ENCODE measurements at places on chromosomes 16 and 17.

DNA sequence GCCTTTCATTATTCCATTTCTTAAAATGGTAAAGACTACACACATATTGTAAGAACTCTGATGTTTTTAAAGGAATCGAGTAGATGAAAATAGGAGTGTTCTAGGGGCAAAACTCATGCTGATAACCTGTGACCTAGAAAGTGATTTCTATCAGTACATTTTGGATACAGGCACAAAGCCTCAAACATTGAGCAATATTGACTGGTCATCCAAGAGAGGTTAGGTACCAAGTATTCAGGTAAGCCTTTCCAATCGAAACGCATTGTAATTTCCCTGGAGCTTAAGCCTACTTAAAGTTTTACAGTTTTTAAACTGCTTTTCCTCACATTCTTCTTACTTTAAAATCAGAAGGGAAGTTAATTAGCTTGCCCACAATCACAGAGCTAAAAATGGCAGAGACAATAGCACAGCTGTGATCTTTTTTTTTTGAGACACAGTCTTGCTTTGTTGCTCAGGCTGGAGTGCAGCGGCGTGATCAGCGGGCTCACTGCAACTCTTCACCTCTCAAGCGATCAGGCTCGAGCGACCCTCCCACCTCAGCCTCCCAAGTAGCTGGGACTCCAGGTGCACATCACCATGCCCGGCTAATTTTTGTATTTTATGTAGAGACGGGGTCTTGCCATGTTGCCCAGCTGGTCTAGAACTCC, 3.3 kb downstream of the GOT2 start:
- DNase-seq, result no peak

DNA sequence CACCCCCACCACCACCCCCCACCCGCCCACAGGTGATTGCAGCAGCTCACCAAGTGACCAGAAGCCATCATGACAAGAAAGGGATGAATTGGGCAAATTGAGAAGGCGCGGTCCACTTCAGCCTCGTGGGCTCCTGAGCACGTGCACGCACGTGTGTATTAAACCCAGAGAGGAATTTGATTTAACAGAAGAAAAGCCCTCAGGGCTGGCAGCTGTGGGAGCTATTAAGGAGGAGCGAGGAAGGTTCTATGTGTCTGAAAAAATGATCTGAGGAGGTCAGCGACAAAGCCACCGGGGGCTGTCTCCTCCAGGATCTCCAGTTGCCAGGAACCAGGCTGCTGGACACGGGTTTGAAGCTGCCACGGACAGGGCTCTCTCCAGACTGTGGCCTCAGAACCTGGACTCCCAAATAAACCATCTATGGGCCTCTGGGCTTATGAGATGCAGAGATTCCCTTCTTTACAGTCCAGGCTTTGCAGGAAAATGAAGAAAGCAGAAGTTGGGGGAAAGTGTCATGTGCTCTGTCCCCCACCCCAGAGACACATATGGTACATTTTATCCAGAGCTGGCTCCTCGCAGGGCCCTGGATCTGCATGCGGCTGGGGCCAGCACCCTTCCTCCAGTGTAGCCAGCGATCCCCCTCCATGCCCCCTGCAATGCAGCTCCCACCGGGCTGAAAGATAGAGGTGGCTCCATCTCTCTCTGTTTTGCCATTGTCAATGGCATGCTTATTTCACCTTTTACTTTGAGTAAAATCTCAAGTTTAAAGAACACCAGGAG, 219.7 kb upstream of the RPL38 start:
- DNase-seq, result no peak

GRCh38 chr16:55115506-55115905, 184.8 kb downstream of the IRX5 start:
- DNase-seq, result no peak

GRCh38 chr17:35377706-35378105, 4.3 kb upstream of the SLFN11 start:
- no peak for DNase-seq

- no peak for DNase-seq
These were observed at the start of gene ITGB3 for GRCh38 chr17:47253541-47254402. TSS of gene ITGB3 (plus strand) at chr17:47253827. CDS start at chr17:47253862, 35 bp downstream.

DNA sequence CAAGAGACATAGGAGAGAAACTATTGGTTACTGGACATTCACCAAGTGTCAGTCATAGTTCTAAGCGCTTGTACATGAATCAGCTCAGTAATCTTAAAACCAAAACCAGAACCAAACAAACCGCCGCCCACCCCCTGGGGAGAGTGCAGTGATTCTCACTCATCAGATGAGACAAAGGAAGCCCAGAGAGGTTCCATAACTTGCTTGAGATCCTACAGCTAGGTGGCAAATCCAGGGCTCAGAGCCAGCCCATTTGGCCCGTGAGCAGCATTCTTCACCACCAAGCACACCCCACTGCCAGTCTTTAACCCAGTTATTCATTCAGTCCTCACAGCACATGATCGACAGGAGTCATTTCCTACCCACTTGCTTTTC, 37.2 kb upstream of the RGS9 start:
- no peak for DNase-seq

- no peak for DNase-seq
These were observed 1.7 kb upstream of the APPBP2 start for GRCh38 chr17:60527701-60528100.

DNA sequence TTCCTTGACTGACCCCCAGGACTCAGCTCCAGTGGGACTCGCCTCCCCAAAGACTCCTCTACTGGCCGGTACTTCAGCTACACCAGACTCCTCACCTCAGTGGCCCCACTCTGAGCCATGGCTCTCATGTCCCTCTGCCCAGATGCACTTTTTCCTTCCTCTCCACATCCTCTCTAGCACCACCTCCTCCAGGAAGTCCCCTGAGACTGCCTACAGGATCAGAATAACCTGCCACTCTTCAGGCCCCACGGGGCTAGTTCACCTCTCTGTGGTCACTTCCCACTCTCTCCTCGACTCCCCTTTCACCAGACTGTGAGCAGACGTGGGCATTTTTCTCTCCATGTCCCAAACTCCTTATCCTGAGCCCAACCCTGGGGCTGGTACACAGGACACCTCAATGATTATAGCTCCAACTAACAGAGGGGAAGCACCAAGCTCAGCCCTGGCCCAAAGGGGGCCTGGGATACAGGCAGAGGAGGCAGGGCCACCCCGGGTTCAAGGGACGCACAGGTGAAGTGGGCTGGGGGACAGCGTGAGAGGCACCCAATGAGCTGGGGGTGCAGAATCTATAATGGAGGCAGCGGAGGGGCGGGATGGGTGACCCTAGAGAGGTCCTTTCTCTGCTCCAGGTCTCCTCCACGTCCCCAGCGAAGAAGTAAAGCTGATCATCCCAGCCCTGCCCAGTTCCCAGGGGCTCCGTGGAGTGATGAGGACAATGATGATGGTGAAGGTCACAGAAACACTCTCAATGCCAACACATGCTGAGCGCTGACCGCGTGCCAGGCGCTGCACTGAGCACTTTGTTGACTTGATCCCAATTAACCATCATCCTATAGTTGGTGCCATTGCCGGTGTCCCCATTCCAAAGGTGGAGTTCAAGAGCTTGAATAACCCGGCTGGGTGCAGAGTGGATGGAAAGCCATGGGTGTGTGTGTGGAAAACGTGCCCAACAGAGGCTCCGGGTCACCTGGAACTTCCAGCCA, 3.9 kb downstream of the TRPV3 start:
- DNase-seq, result no peak

DNA sequence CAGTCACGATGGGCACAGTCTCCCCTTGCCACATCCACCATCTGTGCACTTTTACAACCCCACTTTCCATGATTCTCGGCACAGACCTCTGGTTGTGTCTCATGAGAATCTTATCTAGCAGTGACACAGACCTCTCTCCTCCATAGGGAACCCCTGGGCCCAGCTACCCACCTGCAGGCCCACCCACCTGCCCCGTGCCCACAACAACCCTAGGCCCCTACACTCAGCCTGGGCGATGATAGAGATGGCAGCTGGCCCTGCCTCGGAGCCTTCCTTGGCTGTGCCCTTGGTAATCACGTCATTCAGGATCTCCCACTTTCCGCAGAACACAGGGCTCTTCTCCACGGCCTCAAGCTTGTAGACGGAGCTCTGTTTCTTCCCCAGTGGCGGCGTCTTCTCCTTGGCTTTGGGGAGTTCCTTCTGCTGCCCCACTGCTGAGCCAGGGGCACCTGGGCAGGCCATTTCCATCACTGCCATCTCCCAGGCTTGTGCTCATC, 26.5 kb downstream of the MAP3K14 start:
- no peak for DNase-seq

DNA sequence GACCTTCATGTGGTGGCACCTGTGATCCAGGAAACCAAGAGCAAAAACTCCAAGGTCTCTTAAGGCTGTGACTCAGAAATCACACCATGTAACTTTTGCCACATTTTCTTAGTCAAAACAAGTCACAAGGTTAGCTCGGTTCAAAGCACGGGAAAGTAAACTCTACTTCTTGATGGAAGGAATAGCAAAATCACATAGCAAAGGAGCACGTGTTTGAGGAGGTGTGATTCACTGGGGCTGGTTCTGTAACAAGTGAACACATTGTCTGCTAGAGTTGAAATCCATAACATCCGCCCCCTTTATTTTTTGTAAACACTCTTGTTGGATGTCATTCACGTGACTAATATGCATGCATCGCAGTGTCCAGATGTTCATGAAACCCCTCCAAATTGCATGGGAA, 415.0 kb upstream of the MAF start:
- DNase-seq, result no peak

- no peak for DNase-seq
These were observed 3.5 kb upstream of the RBBP6 start for GRCh38 chr16:24535827-24536226.

- DNase-seq, result no peak
These were observed 476.9 kb upstream of the CDH5 start for GRCh38 chr16:65889533-65889966.

DNA sequence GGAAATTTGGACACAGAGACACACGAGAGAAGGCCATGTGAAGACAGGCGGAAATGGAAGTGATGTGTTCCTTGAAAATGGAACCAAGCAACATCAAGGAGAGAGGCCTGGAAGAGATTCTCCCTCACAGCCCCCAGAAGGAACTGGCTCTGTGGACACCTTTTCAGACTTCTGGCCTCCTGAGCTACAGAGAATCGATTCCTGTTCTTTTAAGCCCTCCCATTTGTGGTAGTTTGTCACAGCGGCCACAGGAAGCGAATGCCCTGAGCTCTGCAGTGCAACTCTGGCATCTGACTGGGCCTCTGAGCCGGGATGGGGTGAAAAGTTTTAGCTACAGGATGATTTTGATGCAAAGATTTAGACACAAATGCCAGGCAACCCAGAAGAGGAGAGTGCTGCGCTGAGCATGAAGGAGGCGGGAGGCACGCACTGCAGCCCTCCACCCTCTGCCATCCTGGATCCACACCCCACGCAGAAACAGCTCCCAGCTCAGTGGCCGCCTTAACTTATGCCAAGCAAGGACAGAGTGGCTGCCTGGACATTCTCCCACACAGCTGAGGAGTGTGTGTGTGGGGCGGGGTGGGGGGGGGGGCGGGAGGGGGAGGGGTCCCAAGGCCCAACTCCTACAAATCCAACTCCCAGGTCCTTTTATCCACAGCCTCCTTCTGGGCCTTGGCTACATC, 2.2 kb downstream of the TIMP2 start:
- no peak for DNase-seq

DNA sequence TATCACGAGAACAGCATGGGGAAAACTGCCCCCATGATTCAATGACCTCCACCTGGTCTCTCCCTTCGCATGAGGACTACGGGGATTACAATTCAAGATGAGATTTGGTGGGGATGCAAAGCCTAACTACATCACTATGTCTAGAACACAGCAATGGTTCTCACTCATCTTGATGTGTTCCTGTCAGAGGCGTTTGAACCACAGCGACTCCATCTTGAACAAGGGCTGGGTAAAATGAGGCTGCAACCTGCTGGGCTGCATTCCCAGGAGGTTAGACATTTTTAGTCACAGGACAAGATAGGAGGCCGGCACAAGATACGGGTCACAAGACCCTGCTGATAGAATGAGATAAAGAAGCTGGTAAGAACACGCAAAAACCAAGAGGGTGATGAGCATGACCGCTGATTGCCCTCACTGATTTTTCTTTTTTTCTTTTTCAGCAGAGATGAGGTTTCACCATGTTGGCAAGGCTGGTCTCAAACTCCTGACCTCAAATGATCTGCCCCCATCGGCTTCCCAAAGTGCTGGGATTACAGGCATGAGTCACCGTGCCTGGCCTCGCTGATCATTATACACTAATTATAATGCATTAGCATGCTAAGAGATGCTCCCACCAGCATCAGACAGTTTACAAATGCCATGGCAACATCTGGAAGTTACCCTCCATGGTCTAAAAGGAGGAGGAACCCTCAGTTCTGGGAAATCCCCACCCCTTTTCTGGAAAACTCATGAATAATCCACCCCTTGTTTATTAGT, 3.0 kb upstream of the PPY start:
- DNase-seq, result no peak

DNA sequence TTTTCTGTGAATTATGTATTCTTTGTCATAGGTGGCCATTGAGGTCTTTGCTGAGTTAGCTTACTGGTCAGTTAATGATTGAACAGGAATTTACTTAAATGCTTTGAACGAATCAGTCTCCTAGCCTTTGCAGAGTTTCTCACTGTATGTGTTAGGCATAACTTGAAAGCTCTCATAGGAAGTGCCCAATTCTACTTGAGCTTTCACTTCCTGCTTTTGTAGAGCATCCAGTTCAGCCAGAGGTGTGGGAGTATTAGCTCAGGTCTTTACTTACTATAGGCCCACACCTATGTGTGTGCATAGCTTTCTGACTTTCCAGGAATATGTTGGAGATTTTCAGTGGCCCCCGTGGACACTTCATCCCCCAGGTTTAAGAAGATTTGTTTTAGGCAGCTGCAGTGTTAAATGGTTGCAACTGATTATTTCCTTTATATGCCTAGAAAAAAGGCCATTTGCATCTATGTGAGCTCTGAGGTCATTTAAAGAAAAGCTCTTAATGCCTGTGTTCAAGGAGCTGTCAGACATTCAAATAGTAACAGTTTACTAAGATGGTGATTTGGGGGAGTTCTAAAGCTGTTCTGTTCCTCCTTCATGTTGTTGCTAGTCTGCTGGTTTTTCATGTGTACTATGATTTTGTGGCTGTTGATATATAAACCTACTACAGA, 62.3 kb downstream of the PHKB start:
- DNase-seq, result no peak

GRCh38 chr17:64230791-64231408, 32.2 kb downstream of the TEX2 start:
- no peak for DNase-seq

GRCh38 chr17:70251706-70252105, 82.4 kb downstream of the KCNJ2 start:
- no peak for DNase-seq

GRCh38 chr17:17684906-17685774, 3.9 kb downstream of the RAI1 start:
- no peak for DNase-seq

DNA sequence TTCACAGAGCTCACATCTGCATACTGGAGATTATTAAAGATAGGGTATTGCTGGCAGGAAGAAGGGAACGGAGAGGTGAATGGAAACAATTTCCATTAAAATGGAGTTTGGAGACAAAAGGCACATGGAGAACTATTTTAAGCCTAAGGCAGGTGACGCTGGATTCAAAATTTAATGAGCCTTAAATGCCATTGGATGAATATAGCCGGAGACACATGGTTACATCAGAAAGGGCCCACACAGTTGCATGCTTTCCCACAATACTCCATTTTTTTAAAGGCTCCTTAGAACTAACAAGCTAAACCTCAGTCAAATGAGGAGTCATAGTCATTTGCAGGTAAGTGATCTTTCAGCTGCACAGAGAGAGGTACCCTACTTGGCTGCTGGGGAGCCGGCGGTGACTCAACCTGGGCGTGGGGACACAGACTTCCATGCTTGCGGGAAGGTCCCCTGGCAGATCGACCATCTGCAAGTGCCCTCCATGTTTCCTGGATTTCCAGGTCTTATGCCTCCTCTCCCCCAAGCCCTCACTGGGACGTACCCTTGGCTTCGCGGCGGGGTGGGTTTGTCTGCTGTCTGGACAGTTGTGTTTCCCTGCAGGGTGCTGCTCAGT, 259.2 kb downstream of the CBLN1 start:
- no peak for DNase-seq

Data from dorsolateral prefrontal cortex (tissue), 122 donors.